HCEC 1CT (cell line): ENCODE measurements at places on chromosomes 7 and 10.
A peak's percentile ranks its signal among the peaks of the same experiment; 100 is the strongest.

GRCh38 chr7:155643804-155644177 lies 670 bp upstream of the RBM33 start:
- DNase-seq = no peak

DNA sequence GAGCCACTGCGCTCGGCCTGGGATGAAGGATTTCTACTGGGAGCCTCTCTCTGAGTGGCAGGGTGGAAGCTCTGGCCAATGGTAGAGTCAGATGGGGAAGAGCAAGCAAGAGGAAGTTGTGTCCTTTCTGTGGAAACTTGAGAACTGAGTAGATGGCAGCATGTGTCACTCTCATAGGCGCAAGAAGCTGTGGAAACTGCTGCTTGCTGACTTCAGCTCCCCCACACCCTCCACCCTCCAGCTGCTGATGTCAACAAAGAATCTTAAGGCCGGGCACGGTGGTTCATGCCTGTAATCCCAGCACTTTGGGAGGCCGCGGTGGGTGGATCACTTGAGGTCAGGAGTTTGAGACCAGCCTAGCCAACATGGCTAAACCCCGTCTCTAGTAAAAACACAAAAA lies 39.8 kb upstream of the SRGN start:
- DNase-seq = no peak

DNA sequence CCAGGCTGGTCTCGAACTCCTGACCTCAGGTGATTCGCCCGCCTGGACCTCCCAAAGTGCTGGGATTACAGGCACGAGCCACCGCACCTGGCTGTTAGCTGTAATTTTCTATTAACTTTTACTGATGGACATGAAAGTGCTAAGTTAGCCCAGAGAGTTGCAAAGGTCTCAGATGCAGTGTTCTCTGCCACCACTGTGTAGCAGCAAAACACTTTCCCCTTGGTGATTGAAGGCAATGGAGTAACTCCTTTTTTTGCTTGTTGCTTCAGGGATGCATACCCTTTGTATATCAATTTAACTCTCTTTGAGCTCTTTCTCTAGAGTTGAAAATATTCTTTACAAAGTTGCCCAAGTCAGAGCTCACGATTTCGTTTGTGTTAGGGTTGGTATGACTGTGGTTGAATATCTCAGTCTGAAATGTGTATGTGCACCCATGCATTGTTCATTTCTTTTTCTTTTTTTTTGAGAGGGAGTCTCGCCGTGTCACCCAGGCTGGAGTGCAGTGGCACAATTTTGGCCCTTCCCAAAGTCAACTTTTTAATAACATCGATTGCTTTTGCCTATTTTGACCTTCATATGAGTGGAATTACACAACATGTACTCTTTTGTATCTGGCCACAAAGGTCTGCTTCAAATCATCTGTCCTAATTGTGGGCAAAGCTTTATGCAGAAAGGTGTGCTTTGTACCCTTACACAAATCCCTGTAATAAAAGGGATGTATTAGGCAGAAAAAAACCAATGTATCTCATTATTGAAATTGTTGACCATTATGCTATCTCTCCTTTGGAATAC lies 52.6 kb downstream of the GTF2I start:
- DNase-seq = no peak

DNA sequence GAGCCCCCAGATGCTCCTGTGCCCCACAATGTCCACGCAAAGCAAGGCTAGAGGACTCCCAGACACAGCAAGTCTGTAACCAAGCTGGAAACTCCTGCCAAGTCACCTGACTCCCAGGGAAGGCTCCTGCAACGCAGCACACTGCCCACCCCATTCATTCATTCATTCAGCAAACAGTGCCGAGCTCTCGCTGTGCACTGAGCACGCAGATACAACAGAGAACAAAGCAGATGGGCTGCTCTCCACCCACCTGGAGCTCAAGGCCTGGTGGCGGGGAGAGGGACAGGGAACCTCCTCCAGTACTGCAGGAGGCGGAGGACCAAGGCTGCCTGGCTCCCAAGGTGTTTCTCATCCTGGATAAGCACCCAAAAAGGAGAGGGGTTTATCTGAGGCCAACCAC lies 8.6 kb downstream of the KCNH2 start:
- DNase-seq = no peak

DNA sequence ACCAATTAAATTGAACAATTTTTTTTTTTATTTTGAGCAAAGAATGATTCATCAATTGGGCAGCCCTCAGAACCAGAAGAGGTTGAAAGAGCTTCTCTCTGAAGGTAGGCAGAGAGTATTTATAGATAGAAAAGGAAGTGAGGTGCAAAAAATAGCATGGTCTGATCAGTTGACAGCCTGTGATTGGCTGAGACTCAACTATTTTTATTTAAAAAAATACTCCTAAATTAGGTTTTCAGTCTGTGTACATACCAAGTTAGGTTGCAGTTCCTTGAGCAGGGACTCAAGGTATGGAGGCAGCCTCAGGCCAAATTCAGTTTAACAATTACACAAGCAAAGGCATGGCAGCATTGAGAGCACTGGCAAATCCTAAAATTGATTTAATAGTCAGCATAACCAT lies 1074.7 kb downstream of the SORCS1 start:
- no peak for DNase-seq

GRCh38 chr10:33122014-33122809 lies 164.2 kb upstream of the ITGB1 start:
- DNase-seq = peak; percentile 66

- no peak for DNase-seq
Observed at GRCh38 chr7:6650521-6651011, 13.4 kb downstream of the ZNF316 start.

GRCh38 chr10:75066271-75066670 lies 45.2 kb upstream of the SAMD8 start:
- DNase-seq = no peak

DNA sequence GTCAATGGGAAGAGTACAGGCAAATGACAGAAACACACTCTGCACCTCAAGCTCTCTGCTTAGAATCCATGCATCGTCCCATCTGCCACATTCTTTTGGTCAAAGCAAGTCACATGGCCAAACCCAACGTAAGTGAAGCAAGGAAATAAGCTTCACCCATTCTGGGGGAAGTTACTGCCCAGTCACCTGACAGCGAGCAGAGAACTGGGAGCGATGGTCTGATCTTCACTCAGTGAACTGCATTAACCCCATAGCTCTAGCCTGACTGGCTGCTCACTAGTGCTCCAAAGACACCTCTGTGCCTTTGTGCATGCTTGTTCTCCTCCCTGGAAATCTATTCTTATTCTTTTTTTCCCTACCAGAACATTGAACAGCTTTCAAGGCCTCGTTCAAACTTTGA lies 89.9 kb downstream of the APBB1IP start:
- DNase-seq = no peak
